ENCODE measurements at places on chromosomes 13 and 19.
A peak's percentile ranks its signal among the peaks of the same experiment; 100 is the strongest.

DNA sequence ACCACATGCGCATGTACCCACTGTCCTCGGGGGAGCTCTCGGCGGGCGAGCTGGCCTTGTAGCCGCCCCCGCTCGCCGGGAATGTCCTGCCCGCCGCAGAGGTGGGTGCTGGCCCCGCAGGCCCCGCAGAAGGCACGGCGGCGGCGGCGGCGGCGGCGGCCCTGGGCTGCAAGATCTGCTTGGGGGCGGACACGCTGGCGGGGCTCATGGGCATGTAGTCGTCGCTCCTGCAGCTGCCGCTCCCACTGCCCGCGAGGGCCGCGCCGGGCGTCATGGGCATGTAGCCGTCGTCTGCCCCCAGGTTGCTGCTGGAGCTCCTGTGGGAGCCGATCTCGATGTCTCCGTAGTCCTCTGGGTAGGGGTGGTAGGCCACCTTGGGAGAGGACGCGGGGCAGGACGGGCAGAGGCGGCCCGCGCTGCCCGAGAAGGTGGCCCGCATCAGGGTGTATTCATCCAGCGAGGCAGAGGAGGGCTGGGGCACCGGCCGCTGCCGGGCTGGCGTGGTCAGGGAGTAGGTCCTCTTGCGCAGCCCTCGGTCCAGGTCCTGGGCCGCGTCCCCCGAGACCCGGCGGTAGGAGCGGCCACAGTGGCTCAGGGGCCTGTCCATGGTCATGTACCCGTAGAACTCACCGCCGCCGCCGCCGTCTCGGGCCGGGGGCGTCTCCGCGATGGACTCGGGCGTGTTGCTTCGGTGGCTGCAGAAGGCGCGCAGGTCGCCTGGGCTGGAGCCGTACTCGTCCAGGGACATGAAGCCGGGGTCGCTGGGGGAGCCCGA, 2.4 kb downstream of the IRS2 start:
- DNase-seq: no peak

DNA sequence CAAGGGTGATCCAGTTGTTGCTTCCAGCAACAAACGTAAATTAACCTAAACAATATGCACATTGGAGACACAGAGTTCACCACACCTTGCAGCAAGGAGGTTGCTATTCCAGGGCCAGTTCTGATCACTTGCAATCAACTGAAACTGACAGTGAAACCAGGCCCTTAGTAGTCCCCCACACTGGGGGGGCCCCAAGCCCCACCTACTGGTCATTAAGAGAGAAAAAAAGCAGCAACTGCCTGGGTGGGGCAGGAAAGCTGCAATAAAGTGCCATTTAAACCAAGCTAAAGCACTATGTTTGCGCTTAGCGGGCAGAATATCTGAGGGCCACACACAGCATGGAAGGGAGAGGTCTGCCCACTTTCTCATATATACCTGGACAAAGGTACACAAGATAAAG, 51.5 kb downstream of the ATP7B start:
- no peak for DNase-seq

GRCh38 chr19:17680230-17680722, 7.9 kb downstream of the UNC13A start:
- peak; percentile 71 for DNase-seq

DNA sequence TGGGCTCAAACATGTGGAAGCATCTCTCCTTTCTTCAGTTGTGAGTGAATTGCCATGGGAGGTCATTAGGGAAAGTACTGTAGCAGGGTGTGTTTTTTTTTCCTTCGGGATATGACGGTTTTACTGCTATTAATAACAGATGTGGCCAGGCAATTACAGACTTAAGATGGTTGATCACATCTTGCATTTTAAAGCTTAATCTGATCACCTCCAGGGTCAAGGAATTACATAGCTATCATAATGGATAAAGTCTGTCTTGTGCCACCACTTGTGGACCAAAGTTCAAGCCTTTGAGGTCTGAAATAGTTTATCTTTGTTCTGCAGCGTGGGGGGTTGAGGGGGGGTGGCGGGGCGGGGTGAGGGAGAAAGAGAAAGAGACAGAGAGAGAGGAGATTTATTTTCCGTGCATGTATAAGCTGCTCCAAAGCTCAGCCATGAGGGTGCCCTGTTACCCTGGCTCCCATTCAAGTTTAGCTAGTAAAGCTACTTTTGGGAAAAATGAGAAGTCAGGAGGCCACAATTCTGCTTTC, 5.5 kb upstream of the SERP2 start:
- no peak for DNase-seq

Measured in stimulated activated naive B cell treated with anti-CD40 and anti-IgM and Interleukin-4, amounts not matched to agents 10 μg/mL and 1 μg/mL and 100 μg/mL, for 72 hours (primary cell).